Motor neuron (in vitro differentiated cells): ENCODE measurements at places on chromosomes 16 and 17. TPM values are rescaled to one million over a fixed set of nuclear protein-coding genes. Genes with fewer than 3 reads are reported as not detected.

Gene CCL8
- 0.31 TPM in 1 of 2 replicates, not detected in the other for total RNA-seq

Gene MGAT5B
- total RNA-seq, result 1.3 and 2.1 TPM in 2 replicates

Gene CTRB2
- 0.39 TPM in 1 of 2 replicates, not detected in the other for total RNA-seq

Gene USH1G
- 0.21 and 0.38 TPM in 2 replicates for total RNA-seq

Gene NPIPA8
- 12.2 and 19.8 TPM in 2 replicates for total RNA-seq

Gene RGS9
- total RNA-seq, result 4.4 and 5.3 TPM in 2 replicates

Gene DHX8
- 24.8 and 26.9 TPM in 2 replicates for total RNA-seq

Gene FAM83G
- 4.2 and 4.7 TPM in 2 replicates for total RNA-seq

Gene CBLN1
- 6.9 and 7.9 TPM in 2 replicates for total RNA-seq

Gene ANKRD40CL
- 0.20 and 0.81 TPM in 2 replicates for total RNA-seq

Gene WFDC1
- 1.8 and 1.9 TPM in 2 replicates for total RNA-seq

Gene USP22
- total RNA-seq, result 192 and 197 TPM in 2 replicates
